Adipocyte (in vitro differentiated cells): ENCODE measurements at places on chromosomes 1 and 21.
A peak's percentile ranks its signal among the peaks of the same experiment; 100 is the strongest.

DNA sequence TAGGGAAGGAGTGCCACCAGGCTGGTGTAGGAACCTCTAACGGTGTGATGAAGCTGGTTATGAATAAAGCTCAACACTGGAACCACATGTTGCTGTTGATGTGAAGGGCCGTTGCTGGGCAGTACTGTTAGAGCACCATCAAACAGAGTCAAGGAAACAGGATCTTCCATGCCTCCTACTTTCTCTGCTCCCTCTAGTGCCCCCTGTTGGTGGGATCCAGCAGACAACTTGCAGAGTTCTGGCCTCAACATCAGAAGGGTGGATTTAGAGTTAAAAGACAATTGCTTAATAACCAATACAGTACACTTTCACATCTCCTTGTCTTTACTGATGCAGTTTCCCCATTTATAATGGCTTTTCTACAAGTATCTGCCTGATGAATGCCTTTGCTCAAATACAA, 336.4 kb downstream of the NTNG1 start:
- no peak for DNase-seq

DNA sequence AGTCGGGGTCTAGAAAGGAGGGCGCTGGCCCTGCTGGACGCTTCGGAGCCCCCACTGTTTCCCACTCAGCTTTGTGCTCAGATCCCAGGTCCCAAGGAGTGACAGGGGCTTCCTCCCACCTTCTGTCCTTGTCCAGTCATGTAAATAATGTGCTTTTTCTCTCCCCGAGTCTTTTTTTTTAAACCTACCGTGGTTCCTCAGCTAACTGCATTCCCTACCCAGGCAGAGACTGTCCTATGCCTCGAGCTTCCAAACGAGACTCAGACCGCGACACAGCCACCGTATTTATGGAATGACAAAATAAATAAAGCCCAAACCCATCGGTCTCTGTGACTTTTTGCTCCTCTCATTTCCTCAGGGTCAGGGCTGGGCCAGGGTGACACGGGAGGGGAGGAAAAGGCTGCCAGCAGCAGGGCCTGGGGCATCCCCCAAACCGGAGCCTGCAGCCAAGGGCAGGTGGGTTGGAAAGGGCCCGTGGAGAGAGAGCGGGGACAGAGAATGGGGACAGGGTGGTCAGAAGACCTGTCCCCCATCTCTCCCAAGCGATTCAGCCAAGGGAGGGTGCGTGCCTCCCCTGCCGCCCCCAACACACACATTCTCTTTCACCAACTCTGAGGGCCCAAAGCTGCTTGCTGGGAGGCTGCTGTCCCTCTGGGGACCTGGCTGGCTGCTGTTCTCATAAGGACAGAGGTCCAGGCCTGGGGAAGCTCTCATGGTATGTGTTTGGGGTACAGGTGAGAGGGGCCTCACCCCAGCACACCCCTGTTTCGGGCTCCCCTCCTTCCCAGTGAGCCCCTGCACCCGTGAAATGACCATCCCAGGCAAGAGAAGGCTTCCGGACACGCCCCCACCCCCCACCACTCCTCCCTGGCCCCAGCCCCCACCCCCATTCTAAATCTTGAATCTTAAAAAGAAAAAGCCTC, 55.4 kb downstream of the KCNAB2 start:
- DNase-seq = no peak

- DNase-seq = no peak
Observed at GRCh38 chr1:215617979-215618378, 50.9 kb downstream of the KCTD3 start.

GRCh38 chr1:12038356-12039163, 19.3 kb downstream of the MIIP start:
- DNase-seq = no peak

- DNase-seq = no peak
Observed at GRCh38 chr1:65039066-65039465, 72.7 kb upstream of the JAK1 start.

DNA sequence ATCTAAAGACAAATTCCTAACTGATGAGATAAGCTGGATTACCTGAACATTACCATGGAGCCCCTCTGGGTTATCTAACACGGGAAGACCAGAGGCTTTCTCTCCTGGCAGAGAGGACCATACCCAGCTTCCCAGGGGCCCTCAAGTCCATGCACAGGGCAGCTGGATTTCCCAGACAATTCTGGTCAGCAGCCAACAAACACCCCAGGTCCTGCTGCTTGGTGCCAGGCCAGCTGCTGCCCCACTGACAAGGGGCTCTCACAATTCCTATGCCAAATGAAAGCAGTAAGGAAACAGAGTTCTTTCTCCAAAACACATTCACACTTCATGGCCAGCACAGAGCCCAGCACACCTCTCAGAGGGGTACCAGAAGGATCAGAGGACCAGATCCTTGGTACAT, 114.2 kb downstream of the HLCS start:
- no peak for DNase-seq

- DNase-seq = no peak
Observed at GRCh38 chr1:67609577-67610341, 75.2 kb upstream of the GADD45A start.

- DNase-seq = peak; percentile 67
Observed at GRCh38 chr1:173473599-173474011, 3.5 kb upstream of the PRDX6 start.

DNA sequence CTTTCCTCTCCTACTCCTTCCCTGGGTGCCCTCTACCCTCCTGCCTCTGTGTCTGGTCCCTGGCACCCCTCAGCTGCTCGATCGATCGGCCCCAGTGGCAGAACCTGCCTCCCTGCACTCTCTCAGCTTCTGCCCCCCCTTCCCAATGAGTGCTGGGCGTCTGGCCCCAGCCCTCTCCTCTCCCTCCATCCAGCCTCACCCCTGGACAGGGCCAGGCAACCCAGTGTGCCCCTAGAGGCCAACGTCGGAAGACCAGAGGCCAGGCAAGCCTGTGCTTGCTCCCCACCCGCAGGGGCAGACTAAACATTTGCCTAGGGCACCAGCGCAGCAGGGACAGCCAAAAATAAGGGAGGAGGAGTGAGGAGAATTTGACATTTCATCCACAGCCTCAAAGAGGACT, 43.5 kb downstream of the LGR6 start:
- peak; percentile 32 for DNase-seq
